ENCODE measurements at places on chromosomes 2 and 18.

GRCh38 chr18:41462946-41463345 lies 492.1 kb upstream of the PIK3C3 start:
- no peak for DNase-seq

DNA sequence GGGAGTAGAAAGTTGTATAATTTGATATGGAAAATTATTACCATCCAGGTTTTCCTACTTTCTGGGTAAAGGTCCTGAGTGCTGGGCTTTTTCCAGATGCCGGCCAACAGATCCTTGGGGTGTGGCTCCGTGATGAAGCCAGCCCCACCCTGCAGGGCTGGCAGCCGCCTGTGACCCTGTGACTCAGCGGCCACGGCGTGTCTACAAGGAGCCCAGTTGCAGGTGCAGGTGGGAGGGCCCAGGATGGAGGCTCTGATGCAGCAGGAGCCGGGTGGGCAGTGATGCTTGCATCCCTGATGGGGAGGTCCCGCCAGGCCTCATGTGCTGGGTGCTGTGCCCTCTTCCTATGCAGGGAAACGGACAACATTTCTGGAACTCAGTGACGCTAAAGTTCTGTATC lies 96.0 kb upstream of the ALKAL2 start:
- no peak for DNase-seq

DNA sequence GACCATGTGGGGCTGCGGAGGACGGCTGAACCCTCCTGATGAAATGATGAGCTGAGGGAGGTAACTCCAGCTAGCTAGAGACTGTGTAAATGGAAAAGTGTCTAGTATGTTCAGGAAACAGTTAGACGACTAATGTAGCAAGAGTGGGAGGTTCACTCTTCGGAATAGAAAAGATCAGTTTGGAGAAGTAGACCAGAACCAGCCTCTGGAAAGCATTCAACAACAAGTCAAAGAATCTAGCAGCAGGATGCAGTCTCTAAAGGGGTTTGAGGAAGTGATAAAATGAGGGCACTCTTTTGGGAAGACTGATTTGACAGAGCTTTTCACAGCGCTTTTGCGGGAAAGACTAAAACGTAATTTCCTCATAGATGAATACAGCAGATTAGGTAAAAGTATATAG lies 79.6 kb downstream of the GAREM1 start:
- DNase-seq = no peak

- no peak for DNase-seq
Measured at GRCh38 chr2:62611854-62612253, 93.7 kb upstream of the EHBP1 start.

DNA sequence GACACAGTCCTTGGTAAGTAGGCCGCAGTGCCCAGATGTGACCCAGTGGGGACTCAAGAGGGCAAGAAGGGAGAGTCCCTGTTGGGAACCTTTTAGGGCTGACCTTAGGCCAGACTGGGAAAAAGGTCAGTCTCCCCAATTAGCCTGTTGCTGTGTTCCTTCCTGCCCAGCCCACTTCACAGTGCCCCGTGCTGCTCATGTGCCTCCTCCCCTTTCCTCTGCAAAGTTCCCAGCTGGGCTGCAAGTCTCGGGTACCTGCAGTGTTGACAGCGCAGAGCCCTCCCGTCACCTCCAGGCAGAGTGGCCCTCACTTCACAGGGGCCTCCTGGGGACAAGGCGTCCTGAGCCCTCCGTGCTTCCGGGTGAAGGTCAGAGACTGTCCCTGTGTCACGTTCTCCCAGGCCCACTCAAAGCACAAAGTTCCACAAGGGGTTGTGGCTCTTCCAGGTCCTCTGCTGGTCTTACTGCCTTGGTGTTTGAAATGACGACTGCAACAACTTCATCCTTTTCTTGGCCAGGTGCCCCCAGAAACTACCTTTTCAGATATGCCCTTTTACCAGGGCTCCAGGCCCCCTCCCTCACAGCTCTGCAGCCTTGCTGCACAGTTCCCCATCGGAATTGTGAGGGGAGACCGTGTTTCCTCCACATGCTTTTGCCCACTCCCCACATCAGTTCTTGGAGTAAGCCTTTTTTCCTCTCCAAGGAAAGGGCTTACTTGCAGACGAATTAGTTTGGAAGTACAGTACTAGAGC lies 225.8 kb downstream of the ALPK2 start:
- DNase-seq = no peak

- no peak for DNase-seq
Measured at GRCh38 chr2:43925431-43925830, 70.4 kb downstream of the LRPPRC start.

Data from EH (cell line).